ENCODE measurements at places on chromosomes 5 and 9. TPM values are rescaled to one million over a fixed set of nuclear protein-coding genes. Genes with fewer than 3 reads are reported as not detected.

The LEAP2 gene
- not detected for total RNA-seq

The SPDL1 gene
- total RNA-seq = 35.1 TPM

The CDKN2B-AS1 gene
- 3.9 TPM for total RNA-seq

The BAAT gene
- total RNA-seq = 0.94 TPM

The NRG2 gene
- total RNA-seq = 0.52 TPM

The ADAMTS13 gene
- total RNA-seq = 6.0 TPM

The MTMR12 gene
- total RNA-seq = 61.3 TPM

DNA sequence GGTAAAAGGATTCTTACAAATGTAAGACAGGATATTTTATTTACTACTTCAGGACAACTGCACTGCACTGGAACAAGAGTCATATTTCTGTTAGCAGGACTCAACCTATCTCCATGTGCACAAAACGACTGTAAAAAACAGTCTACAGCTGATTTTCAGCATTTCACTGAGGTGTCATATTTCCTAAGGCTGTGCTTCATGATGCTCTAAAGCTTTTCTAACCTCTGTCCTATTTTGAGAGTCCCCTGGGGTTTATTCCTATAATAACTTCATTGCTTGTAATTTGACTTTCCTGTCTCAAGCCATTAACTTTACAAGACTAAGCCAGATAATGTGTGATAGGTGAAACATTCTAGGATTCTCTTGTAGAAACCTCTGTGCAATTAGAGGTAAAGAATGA, 472.3 kb downstream of the HINT1 start:
- DNase-seq = no peak

DNA sequence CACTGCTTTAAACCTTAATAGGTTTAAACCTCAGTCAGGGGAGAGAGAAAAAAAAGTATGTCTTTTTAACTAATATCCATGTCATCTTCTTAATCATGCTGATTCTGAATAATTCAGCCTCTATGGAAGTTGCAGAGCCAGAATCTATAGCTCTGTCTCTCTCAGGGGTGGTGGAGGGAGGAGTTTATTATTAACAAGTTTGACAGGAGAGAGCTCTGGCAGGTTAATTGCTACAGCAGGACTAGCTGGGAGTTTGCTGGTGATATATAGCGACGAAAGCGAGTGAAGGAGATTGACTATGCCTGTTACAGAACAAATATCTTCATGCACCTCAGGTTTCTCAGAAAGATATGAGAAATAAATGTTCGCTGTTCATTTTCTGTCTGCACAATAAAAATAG, 586.4 kb downstream of the TLE4 start:
- DNase-seq = peak; percentile 9

- peak; percentile 86 for DNase-seq
Measured at GRCh38 chr5:59583151-59583809, 310.2 kb downstream of the PDE4D start.

GRCh38 chr5:172718527-172719114, 52.4 kb downstream of the DUSP1 start:
- no peak for DNase-seq

- DNase-seq = no peak
Measured at GRCh38 chr9:129731477-129732085, 21.3 kb downstream of the PTGES start.

- no peak for DNase-seq
Measured at GRCh38 chr5:15796557-15796956, 296.6 kb downstream of the FBXL7 start.

DNA sequence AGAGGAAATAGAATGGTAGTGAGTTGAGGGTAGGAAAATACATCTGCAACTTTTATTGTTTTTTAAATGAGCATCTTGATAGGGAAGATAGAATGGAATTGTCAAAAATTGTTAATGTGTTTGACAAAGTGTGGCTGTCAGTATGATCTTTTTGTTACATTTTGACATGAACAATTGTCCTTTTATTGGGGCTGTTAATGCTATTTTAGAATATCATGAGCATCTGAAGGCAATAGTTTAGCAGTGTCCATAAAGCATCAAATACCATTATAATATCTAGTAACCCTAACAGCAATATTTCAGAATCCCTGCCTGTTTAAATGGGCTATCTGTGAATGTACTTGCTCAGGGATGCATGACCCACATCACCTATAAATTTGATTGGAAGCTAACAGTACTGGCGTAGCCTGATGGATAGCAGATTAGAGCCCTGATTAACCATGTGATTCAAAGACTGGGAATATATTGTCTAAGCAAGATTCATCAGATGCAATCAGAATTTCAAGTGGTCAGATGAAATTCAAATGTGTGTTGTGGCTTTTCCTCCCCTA, 37.8 kb downstream of the TLE4 start:
- DNase-seq = no peak

- DNase-seq = peak; percentile 36
Measured at GRCh38 chr5:78666041-78666444, 17.5 kb upstream of the LHFPL2 start.

GRCh38 chr9:108668191-108668937, 187.4 kb downstream of the ACTL7B start:
- DNase-seq = no peak

DNA sequence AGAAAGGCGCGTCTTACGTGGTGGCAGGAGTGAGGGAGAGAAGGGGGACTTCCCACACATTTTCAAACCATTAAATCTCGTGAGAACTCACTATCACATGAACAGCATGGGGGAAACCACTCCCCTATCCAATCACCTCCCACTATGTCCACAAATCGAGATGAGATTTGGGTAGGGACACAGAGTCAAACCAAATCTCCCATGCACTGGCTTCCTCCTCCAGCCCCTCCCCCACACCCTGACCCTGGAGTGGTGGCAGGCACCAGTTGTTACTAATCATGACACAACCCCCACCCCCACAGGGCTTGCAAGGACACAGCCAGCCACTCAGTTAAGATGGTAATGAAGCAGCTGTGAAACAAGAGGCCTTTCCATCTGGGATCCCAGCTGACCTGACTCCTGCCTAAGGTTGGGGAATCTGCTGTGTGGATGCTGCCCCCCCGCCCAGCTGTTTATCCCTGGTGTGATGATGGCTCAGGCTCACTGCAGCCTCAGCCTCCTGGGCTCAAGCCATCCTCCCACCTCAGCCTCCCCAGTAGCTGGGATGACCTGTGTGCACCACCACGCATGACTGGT, 57.1 kb upstream of the FUBP3 start:
- no peak for DNase-seq
